Globus pallidus (tissue), 1 donor: ENCODE measurements at places on chromosomes 3 and 15.

- no peak for DNase-seq
These were observed 32.8 kb upstream of the MRPL3 start for GRCh38 chr3:131535596-131535995.

- DNase-seq: peak; percentile 78
These were observed 125.1 kb downstream of the TIGIT start for GRCh38 chr3:114418724-114419543.

DNA sequence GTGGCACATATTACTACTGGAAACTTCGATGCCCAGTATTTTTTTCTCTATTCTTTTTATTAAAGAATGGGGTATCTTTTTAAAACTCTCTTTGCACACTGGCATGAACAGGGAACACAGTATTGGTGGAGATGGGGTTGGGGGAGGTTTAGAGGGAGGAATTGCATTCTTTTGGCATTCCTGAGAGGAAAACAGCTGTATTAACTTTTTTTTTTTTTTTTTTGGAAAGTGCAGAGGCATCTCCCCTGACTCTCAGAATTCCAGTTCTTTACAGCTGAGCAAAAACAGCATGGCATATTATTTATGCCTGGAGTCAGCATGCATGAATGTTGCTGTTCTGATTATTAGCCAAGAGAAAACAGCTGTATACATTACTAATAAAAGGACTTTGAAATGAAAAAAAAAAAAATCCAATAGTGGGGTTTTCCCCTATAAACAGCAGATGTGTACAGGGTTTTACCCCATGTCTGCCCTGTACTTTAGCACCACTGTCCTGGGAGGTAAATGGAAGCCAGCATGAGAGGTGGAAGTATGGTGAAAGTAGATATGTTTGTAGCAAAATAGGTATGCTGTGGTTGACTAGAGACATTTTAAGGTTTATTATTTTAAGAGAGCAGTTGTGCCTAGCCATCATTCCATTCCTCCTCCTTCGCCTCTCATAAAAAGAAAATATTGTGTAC lies 132.2 kb downstream of the FNDC3B start:
- no peak for DNase-seq

- no peak for DNase-seq
These were observed 73.1 kb upstream of the COL8A1 start for GRCh38 chr3:99565331-99565730.

DNA sequence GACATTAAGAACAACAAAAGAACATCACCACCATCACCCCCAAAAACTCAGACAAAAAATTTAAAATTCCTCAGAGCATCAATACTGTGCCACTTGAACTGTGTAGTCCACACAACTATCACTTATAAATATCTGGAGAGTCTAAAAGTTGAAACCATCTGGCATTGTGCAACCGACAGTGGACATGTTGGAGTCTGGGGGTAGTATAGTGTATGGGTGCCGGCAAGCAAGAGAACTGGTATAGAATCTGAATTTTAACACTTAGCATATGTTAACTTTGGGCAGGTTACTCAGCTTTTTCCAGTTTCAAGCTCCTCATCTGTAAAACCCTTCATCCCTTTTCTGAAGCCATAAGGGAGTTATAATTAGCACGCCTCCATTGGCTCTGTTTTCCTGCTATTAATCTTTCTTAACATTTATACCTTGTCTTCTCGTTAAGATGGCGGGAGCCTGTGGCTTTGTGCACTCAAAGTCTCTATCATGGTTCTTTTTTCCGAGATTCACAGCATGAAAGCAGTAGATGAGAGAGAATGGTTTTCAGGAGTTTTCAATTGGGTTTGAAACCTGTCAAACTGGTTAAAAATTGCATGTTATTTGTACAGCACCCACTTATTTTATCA lies 255.7 kb upstream of the TBL1XR1 start:
- no peak for DNase-seq

- DNase-seq: no peak
These were observed 46.1 kb upstream of the ABI3BP start for GRCh38 chr3:101039285-101039684.

GRCh38 chr15:91311986-91312385 lies 211.9 kb downstream of the SV2B start:
- DNase-seq: no peak

DNA sequence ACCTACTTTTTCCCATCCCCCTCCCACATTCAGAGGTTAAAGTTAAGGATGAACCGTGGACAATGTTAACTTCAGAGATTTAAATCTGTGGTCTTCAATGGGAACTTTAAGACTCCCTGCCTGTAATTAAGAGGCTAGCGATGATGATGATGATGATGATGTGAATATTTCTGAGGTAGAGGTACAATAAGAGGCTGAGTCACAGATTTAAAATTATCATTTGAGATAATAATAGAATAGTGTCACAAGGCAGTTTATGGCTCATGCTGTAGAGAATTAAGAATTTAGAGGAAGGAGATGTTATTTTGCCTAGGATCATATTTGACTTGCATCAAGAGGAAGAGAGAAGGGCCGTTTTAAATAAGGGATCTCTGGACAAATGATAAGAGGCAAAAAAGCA lies 146.2 kb downstream of the BBX start:
- no peak for DNase-seq

DNA sequence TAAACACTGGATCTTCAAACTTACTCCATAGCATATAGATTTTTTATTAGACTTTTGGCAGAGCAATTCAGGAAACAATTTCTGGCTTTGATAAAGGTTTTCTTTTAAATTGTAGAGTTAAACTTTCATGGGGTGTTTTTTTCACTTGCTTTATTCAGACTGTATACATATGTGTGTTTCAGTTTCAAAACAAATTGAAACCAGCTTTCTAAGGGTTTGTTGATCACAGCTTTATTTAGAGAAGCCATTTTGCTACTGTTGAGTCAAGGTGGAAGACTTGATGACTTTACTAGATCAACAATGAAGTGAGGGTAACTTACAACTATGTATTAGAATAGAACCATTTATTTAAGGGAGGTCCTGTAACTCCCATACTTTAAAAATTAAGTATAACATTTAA lies 6.2 kb downstream of the UBE2E1 start:
- DNase-seq: no peak

- DNase-seq: no peak
These were observed 389.1 kb upstream of the RARB start for GRCh38 chr3:25038922-25039321.

DNA sequence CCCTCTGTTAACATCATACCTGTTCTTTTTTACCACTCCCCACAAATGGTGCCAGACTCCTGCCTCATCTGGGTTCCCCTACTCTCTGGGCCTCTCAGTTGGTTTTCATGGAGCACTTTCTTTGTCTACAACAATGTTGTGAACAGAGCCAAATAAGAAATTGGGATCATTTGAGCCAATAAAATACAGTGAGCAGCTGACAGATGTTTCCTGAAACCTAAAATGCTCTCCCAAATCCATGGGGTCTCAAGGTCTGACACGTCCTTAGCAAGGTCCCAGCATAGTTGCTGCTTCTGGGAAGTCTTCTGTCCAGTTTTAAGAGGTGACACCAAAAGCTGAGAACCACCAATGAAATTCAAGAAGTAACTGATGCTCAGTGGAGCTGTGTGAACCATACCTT lies 1.7 kb downstream of the NMNAT3 start:
- no peak for DNase-seq

DNA sequence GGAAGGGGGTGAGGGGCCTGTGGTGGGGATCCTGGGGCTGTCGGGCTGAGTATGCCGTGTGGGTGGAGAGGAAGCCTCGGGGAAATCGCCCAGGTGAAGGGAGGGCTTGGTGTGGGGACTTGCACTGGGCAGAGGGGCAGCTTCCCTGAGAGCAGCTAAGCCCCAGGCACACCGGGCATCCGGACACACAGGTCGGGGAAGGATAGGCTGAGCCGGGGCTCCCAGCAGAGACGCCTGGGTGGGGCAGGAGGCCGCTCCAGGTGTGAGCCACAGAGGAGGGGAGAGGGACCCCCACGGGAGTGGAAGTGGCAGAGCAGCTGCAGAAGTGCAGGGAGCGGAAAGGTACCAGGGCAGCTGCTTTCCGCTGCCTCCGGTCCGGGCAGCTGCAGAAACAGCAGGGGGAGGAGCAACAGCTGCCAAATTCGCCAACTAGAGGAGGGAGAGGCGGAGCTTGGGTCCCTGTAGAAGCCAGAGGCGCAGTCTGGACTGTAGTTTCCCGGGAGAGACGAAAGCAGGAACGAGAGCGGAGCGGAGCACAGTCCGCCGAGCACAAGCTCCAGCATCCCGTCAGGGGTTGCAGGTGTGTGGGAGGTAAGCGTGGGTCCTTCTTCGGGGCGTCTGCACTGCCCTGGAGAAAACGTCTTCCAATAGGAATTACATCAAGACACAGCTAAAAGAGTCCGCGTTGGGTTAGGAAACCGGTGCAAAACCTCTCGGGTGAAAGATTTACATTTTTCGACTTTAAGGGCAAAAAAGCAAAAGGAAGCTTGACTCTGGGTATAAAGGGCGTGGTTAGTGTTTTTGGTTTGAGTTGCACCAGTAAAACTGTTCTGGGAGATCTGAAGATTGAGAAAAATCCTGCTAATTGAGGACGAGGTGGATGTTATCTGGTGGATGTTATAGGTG lies at the start of gene SERPINI1:
SERPINI1 (plus strand) TSS at position 489 of the 906 bp plus-strand sequence. CDS start 53,408 bp downstream, outside the sequence.
- DNase-seq: peak; percentile 96

GRCh38 chr3:194330579-194330978 lies 20.5 kb downstream of the CPN2 start:
- DNase-seq: peak; percentile 55

- no peak for DNase-seq
These were observed 326.1 kb downstream of the SATB1 start for GRCh38 chr3:18098960-18099587.

GRCh38 chr3:17179381-17180205 lies 294.8 kb downstream of the PLCL2 start:
- no peak for DNase-seq

DNA sequence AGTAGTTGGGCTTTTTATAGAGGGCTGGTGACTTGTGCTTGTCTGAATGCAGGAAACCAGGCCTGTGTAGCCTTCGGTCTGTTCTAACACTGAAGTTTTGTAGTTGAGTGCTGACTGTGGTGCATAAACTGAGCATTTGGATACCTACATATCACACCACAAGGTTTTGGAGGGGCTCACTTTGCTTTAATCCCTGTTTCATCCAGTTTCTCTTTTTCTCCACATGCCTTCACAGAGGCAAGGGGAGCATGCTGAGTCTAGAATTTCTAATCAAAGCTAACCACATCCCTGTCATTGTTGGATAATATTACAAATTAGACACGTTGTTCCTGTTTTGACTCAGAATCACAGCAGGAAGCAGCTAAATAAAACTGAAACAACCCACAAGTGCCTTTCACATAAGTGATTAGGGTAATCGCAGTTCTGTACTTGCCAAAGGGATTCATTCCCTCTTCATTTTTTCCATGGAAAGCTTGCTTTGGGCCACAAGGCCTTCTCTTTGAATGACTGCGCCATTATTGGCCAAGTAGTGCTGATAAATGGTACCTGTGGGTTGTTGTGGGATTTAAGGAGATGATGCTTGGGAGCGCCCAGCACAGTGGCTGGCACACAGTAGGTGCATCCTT lies 48.9 kb downstream of the TGFBR2 start:
- no peak for DNase-seq

DNA sequence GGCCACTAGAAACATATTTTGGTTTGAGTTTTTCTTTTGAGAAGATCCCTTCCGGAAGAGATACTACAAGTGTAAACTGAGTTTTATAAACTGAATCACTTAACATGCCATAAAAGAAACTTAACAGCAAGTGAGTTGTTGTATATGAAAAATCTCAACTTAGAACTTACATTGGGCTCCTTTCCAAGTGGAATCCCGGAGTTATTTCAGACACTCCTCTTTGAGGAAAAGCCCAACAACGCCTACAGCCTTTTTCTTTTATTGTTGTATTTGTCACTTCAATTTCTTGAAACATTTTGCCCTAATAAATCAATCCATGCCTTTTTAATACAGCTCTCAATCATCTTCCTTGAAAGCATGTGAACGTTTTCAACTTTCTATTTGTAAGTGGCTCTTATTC lies 137.3 kb downstream of the FEZF2 start:
- no peak for DNase-seq
